Stimulated activated naive CD8-positive, alpha-beta T cell treated with anti-CD3 and anti-CD28 coated beads, Interleukin-15, amount 100 ng/mL, for 72 hours (primary cell): ENCODE measurements at places on chromosomes 3 and 15.

- DNase-seq, result no peak
Measured at GRCh38 chr3:105733356-105733755, 135.5 kb downstream of the CBLB start.

DNA sequence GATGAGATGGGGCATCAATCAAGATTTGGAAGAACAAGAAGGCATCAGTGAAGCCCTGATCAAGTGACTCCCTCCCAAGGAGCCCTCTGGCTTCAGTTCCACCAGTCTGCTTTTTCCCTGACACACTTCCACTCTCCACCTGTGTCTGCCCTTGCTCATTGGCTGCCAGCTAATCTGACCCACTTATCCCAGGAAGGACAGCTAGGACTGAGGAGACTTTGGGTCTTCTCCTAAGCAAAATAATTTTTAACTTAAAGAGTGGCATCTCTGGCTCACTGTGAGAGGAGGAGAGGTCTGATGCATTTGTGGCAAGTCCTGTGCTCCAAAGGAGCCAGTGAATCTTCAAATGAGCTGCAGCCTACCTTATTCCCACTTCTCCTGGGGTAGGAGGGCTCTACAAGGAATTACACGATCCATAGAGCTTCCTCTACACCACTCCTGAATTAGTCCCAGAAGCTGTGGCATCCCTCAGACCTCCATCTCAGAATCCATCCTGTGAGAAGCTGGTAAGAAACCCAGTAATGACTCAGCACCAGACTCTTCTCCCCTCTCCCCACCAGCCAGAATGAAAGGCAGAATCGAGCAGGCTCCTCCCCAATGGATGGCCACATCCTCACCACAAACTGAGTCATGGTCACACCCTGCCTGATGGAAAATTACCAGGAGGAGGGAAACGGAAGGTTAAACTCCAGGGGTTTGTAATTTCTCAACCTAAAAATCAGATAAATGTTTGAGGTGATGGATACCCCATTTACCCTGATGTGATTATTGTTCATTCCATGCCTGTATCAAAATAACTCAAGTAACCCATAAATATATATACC lies 6.3 kb upstream of the PKM start:
- peak; percentile 83 for DNase-seq

DNA sequence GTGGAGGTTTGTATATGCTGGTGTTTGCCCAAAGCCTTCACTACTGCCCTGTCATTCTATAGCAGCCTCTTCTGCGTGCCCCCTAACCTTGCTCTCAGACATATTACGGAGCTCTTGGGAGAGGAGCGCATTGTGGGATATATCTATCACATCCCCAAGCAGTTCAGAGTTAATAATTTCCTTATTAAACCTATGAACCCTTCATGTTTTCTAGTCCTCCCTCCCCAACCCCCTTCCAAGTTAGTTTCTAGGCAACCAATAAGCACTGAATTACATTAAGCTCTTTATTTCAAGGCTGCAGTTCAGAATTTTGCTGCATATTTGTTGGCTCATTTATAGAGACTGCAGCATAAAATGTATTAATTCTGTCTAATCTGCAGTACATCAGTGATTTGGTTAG lies 57.3 kb upstream of the GRM7 start:
- DNase-seq, result no peak

DNA sequence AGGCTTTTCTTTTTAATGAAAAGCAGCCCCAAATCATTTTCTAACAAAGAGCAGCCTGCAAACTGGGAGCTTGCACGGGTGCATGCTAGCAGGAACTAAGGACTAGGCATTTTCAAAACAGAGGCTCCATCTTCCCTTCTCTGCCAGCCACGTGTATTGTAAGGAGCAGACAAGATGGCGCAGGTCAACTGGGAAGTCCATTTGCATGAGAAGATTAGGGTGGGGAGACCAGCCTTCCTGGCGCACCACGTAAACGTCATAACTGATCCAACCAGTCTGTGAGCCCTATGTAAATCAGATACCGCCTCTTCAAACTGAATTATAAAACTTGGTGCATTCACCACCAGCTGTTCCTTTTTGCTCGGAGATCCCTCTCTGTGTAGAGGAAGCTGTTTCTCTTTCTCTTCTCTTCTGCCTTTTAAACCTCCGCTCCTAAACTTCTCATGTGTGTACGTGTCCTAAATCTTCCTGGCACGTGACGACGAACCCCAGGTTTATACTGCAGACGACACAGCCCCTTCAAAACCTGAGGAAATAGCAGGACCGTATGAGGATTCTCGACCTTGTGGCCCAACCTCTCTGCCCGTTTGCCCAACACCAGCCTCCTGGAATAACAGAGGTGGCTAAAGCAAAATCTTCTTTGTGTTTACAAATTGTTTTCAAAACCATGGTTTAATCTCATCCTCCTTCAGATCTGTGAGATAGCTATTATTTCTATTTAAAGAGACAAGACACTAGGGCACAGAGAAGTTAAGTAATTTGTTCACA lies 26.4 kb upstream of the SLC30A4 start:
- no peak for DNase-seq

DNA sequence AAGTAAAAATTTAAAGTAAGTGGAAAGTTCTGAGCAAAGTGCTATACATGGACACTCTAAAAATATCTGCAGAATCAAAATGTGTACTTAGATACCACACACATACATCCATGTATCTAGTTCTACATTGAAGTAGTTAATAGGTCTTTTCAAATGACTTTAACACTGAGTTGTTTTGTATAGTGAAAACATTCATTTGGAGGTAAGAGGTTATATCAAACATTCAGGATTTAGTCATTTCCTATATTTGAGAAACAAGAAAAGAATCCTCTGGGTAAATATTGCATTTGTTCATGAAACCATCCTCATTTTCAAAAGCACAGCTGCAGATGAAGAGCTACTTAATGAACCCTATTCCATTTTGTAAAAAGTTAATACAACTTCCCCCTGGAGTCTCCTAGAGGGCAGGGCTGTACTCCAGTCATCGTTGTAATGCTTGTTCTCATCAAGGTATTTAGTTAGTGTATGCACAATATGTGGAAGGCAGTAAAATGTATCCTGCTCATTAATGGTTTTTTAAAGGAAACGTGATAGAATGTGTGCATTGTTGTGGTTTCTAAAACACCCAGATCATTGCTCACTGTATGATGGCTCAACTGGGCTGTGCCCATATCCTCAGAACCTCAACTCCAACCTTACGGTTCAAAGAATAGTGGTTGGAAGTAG lies 26.2 kb downstream of the ARPP21 start:
- no peak for DNase-seq
